Heart right ventricle (tissue), 16 donors: ENCODE measurements at places on chromosomes 2 and 18.
A peak's percentile ranks its signal among the peaks of the same experiment; 100 is the strongest.

DNA sequence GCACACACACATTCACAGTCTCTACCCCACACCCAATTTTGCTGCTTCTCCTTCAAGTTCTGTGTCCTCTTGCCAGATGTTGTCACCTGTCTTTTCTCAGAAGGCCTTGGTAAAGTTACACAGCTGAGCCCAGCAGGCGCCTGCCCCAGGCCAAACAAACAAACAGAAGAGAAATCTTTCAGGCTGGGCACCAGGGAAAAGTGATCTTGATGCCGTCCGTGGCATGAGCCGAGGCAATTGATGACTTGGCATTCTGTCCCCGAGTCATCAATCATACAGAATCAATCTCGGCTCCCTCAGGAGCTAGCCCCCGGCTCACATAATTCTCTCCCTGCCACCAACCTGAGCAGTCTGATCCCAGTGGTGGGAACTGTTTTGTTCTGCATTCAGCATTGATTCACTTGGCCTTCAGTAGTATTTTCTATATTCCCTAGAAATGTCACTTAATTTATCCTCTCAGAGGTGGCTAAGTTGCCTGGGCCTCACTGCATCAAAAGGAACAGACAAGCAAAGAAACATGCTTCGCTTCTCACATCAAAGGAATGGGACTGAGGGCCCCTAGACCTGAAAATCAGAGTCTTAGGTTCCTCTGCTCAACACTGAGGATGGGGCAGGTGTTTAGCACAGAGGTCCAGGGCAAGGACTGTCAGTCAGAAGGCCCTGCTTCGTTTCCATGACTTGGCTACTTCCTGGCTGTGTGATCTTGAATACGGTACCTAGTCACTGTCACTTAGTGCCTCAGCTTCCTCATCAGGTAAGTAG, 278.8 kb upstream of the CELF4 start:
- DNase-seq, result no peak

GRCh38 chr2:172674034-172674967, 61.3 kb upstream of the RAPGEF4 start:
- peak; percentile 16 for DNase-seq

- no peak for DNase-seq
Observed at GRCh38 chr2:8605351-8606065, 76.3 kb upstream of the ID2 start.

GRCh38 chr2:203993560-203993959, 57.0 kb downstream of the ICOS start:
- DNase-seq, result no peak

GRCh38 chr18:2146092-2146491, 425.2 kb downstream of the METTL4 start:
- no peak for DNase-seq

- no peak for DNase-seq
Observed at GRCh38 chr2:64214281-64215115, 70.3 kb upstream of the PELI1 start.

- DNase-seq, result no peak
Observed at GRCh38 chr2:149360106-149360505, 29.7 kb downstream of the LYPD6 start.

- DNase-seq, result no peak
Observed at GRCh38 chr2:236286873-236287545, 22.8 kb upstream of the ASB18 start.

- DNase-seq, result no peak
Observed at GRCh38 chr2:219642069-219642454, 14.6 kb downstream of the SLC4A3 start.

- DNase-seq, result no peak
Observed at GRCh38 chr2:239392072-239392357, 8.8 kb downstream of the HDAC4 start.
